ENCODE measurements at places on chromosomes 7 and 10. TPM values are rescaled to one million over a fixed set of nuclear protein-coding genes. Genes with fewer than 3 reads are reported as not detected.

CCDC3 gene
- total RNA-seq = 0.66 TPM

HIPK2 gene
- total RNA-seq = 14.3 TPM

CYP3A5 gene
- not detected for total RNA-seq

LAMB4 gene
- total RNA-seq = 0.18 TPM

OR6B1 gene
- not detected for total RNA-seq

CDC123 gene
- total RNA-seq = 208 TPM

ASNS gene
- total RNA-seq = 8.5 TPM

AS3MT gene
- total RNA-seq = 1.4 TPM

UPK3B gene
- not detected for total RNA-seq

TAS2R41 gene
- total RNA-seq = not detected

AKR1C8 gene
- not detected for total RNA-seq

PLEKHA8 gene
- 12.7 TPM for total RNA-seq

OR9A2 gene
- not detected for total RNA-seq

WASHC2C gene
- 40.0 TPM for total RNA-seq

- no peak for DNase-seq
These were observed 712 bp upstream of the CPVL start for GRCh38 chr7:29146888-29147609.

DNA sequence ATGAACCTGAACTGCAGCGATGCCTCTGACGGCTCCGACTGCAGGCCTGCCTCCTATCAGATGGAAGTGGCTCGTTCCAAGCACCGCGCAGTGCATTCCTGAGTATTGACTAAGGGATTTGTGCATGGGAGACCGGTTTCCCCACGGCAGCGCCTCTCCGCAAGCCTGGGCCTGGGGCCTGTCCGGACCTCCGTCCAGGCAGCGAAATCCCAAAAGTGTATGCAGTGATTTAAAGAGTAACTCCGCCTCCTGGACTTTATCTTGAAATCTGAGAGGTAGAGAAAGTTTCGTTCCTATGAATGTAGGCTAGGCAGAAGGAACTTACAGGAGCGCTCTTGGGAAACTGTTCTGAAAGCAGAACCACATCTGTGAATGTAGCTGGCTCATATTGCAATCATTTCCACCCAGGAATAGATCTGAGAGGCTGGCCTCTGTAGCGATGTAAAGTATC, 106.2 kb upstream of the CELF2 start:
- DNase-seq = peak; percentile 63

GRCh38 chr10:127322286-127322685, 125.9 kb upstream of the INSYN2A start:
- no peak for DNase-seq

DNA sequence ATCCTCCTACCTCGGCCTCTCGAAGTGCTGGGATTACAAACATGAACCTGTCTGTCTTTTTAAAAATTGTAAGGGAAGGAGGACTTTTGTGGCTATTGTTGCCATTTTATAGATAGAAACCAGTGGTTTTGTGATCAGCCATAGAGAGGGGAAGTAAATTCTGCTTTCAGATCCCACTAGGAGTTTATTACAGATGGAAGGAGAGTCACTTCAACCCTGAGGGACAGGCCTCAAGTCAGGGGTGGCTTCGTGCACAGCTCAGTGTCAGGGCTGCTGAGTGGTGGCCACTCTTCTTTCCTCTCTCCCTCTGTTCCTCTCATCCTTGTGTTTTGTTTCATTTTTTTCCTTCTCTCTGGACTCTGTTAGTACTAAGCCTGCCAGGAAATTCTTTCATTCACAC, 60.8 kb downstream of the OGDH start:
- DNase-seq = no peak

- DNase-seq = no peak
These were observed 13.1 kb upstream of the CUX1 start for GRCh38 chr7:101804088-101804963.

- peak; percentile 87 for DNase-seq
These were observed 73.2 kb downstream of the SPDYE5 start for GRCh38 chr7:75565132-75565837.

DNA sequence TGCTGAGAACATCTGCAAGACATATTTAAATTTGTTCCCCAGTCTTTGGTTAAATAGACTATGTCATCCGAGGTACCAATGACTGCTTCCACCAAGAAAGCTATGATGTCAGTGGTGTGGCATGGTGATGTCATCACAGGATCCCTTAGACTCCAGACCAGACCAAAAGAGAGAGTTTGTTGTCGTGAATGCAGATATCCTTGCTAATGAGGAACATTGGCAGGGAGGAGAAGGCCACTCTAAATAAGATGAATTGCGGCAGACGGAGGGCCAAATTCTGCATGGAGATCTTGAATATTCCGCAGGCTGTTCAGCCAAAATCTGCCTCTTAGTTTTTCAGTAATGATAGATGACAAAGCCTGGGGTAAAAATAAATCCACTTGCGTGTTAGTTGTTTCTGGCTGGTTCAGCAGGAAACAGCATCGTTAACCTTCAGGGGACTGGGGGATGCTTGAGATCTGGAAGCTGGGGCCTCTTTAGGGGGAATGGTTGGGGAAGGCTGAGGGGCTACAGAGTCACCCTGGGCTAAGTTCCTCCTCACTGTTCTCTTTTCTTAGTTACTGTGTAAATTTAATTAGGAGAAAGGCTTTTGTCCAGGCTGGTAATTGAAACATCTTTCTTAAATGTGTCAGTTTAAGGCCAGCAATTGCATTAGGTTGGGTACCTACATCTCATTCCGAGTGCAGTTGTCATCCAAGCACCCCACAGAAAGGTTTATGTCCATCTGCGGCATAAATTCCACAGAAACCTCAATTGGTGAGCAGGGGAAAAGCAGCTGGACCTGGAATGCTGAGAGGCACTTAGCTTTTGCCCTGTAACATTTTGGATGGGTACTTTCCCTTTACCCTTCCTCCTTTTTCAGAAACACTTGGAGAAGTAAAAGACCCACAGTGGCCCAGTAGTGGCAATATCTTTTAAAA, 11.6 kb upstream of the CAMK1D start:
- no peak for DNase-seq

GRCh38 chr10:35015843-35016408, 74.2 kb downstream of the CUL2 start:
- DNase-seq = no peak

DNA sequence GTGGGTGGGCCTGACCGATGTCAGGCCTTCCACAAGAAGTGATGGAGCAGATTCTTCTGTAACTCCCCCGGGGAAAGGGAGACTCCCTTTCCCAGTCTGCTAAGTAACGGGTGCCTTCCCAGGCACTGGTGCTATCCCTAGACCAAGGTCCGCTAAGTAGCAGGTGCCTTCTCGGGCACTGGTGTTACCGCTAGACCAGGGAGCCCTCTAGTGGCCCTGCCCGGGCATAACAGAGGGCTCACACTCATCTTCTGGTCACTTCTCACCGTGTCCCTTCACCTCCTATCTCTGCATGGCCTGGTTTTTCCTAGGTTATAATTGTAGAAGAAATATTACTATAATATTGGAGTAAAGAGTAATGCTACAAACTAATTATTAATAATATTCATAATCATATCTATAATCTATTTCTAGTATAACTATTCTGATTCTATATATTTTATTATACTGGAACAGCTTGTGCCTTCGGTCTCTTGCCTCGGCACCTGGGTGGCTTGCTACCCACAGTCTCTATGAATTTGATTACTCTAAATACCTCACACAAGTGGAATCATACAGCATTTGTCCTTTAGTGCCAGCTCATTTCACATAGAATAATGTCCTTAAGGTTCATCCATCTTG, 1378.7 kb downstream of the XPNPEP1 start:
- peak; percentile 0 for DNase-seq

DNA sequence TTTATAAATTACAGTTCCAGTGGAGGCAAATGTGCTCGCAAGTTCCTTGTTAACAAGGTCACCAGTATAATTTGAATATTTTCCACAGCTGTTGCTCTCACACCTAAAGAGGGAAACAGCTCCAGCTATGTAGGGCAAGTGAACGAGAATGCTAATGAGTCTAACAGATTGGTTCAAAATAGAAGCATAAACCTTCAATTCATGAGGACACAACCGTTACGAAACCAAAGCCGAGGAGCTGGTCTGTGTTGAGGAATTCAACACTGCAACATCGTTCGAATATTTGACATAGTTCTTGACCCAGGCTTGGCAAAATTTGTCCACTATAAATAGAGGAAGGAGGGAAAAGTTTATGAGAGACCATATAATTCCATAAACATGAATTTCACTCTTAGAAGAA, 161.3 kb downstream of the KLF6 start:
- no peak for DNase-seq

GRCh38 chr7:70116244-70116643, 518.0 kb downstream of the AUTS2 start:
- DNase-seq = no peak

DNA sequence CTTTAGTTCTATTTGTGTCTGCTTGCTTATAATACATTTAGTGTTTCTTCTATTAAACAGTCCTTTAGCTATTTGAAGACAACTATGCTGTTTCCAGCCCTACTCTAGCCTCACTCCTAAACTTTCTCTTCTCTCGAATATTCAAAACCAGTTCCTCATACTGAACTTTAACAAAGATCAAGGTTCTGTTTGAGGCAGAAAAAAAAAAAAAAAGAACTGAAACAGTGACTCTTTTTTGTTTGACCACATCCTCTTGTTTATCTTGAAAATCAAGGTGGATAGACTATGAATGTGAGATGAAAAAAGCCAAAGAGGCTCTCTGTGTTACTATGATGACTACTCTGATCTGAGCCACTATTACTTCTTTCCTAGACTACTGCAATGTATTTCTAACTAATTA, 154.3 kb downstream of the ZNF365 start:
- no peak for DNase-seq

DNA sequence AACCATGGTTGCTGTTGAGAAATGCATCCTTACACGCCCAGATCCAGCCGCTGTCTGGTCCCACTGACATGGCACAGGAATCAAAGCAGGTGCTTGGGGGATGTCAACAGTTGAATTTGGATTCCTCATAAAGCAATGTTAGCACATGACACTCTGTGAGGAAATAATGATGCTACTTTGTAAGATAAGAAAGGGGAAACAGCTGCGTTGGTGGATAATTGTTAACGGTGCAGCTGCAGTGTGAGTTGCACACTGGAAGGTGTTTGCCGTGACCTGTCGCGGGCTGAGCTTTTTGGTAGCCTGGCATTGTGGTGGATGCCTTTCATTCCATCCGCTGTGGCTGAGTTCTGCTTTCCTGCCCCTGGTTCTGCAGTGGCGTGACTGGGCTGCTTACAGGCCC, 113.9 kb downstream of the MGMT start:
- no peak for DNase-seq

DNA sequence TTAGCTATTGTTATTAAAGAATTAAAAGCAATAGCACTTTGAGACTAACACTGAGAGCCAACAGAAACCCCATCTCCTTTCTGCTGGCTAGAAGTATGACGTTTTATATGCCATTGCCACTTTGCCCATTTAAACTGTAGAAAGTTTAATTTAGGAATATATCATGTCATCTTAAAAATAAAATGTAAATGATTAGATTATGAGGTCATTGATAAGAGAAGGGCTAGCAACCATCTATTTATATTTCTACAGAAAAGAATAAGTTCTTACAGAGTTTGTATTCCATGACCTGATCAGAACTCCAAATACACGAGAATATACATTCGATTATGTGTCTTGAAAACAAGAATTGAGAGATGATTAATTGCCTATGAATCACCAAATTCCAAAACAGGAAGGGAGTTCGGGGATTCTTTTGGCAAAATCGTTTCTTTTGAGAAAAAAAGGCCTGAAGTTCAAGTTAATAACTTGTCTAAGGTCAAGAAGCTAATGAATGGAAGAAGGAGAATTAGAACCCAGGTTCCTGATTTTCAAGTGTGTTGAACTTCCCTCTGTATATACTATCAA, 227.0 kb downstream of the TRIL start:
- DNase-seq = no peak

DNA sequence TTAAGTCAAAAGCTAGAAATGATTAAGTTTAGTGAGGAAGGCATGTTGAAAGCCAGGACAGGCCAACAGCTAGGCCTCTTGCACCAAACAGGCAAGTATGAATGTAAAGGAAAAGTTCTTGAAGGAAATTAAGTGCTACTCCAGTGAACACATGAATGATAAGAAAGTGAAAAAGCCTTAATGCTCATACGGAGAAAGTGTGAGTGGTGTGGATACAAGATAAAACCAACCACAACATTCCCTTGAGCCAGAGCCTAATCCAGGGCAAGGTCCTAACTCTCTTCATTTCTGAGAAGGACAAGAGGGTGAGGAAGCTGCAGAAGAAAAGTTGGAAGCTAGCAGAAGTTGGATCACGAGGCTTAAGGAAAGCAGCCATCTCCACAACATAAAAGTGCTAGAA, 53.0 kb downstream of the DNAJC1 start:
- no peak for DNase-seq

DNA sequence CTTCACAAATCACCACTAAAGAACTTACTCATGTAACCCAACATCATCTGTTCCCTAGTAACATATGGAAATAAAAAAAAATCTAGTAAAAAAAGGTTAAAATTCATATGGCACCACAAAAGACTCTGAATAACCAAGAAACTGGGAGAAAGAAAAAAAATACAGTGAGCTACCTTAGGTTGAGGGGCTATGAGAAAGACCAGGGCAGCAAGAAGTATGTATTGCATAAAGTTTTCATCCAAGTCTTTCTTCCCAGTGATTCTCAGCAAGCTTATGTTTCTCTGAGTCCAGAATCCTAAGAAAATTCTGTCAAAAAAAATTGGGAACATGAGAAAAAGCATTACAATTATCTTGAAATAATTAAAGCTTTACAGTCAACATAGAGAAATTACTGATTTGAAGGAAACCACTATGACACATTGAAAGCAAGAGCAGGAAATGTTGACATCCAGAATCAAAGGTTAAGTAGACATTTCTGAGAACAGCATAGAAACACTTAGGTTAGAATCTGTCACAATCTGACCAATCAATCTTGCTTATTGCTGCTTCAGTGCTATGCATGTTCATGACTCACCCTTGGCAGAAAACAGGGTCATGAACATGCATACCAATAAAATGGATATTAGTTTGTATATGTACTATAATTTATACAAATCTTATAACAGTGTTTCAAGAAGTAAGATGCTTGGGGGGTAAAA, 494.0 kb upstream of the POT1 start:
- no peak for DNase-seq

DNA sequence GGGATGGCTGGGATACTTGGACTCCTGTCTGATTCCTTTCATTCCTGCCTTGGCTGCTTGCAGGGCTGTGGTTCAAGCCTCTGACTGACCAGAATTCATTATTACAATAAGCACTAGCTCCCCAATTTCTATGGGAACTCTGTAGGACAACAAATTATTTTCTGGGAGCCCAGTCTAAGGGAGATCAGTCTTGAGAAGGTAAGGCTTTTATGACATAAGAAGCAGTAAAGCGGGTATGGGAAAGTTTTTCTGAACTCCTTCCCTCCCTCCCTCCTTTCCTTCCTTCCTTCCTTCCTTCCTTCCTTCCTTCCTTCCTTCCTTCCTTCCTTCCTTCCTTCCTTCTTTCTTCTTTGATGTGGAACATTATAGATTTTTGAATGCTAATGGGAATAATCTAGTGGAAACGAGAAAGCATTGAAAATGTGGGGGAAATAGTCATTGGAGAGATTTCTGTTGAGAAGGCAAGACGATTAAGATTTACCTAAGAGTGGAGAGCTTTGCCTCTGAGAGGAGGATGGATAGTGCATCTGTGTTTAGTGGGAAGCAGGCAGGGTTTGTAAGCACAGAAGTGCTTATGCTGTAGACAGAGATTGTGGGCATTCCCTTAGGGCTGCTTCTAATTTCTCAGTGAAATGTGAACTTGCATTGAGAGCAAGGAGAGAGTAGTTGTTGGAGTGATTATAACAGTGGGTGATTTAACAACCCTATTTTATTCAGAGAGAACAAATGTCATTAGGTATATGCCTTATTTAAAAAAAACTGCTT, 201.5 kb downstream of the DNAJB9 start:
- no peak for DNase-seq

GRCh38 chr10:22849077-22849805, 78.6 kb upstream of the ARMC3 start:
- DNase-seq = peak; percentile 41

- DNase-seq = no peak
These were observed 997.9 kb upstream of the POT1 start for GRCh38 chr7:125927556-125927955.

All from pulmonary artery endothelial cell (primary cell).